ENCODE measurements at places on chromosomes 13 and 19.

- DNase-seq, result no peak
Measured at GRCh38 chr13:40472427-40473220, 193.8 kb downstream of the FOXO1 start.

DNA sequence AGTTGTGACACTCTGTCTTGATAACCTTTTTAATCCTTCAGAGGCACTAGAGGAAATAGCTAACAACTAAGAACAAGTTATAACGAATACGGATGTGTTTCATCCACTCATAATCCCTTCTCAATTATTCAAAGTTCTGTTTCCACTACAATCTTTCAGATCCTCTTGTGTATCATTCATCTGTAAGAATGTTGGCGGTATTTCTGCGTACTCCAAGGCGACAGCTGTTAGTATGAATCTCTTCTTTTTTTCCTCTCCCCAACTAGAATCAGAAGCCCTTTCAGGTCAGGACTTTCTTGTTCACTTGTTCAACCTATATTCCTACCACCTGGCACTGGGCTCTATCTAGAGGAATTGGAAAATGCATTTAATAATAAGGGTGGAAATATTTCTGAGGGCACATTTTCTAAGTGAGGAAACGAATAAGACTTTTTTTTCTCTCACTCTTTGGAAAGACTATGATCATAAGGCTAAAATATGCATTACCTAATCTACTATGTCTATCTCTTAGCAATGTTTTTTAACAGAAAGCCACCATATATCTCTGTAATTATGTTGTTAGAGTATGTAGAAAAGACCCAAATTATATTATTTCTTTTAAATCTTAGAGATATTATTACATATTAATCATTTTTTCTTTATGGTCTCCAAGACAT lies 492.9 kb downstream of the PCDH20 start:
- DNase-seq, result no peak

DNA sequence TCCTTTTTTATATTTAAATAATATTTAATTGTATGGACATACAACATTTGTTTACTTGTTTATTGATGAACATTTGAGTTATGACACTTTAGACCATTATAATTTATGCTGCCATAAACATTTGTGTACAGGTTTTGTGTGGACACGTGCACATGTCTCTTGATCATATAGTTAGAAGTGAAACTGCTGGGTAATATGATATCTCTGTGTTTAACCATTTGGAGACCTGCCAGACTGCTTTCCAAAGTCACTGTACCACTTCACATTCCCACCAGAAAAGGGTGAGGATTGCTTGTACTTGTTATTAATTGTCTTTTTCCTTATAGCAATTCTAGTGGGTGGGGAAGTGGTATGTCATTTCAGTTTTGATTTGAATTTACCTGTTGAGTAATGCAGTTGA lies 145.6 kb upstream of the KLHL1 start:
- no peak for DNase-seq

GRCh38 chr19:29121684-29122083 lies 91.3 kb downstream of the UQCRFS1 start:
- no peak for DNase-seq

DNA sequence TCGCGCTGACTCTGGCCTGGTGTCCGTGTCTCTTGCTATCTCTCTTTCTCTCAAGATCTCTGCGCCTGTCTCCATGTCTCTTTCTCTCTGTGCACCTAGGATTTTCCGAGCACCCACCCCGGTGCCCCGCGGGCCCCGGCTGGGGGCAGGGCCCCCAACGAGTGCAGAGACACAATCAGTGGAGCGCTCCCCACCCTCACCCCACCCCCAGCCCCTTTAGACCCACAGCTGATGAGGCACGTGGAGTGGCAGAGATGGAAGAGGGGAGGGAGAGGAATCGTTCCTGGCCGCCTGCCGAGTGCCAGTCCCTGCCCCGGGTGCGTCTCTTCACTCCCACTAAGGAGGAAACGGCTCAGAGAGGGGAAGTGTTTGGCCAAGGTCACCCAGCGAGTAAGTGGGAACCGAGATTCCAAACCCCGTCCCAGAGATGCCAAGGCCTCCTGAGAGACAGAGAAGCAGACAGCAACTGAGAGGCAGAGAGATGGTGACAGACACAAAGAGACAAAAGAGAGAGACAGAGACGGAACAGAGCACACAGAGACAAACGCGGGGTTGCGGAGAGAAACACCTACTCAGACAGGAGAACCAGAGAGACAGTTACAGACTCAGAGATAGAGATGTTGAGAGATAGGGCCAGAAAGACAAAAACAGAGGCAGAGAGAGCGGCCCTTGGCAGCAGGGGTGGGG lies 626 bp upstream of the BCL3 start:
- no peak for DNase-seq

DNA sequence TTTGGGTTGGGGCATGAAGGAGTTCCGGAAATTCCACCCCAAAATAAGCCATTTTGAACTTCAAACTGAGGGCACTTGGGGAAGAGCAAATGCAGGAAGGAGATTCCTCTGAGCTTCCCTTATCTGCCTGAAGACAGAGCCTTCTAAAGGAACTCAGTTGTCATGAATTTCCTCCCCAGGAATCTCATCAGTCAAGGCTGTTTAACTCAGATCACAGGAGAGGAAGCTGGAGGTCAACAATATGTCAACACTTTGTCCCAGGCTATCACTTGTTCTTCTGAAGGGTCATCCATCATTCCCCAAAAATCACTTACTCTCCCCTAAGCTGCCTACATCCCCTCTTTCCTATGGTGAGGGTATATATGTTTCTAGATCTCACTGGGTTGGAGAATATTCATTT lies 26.0 kb upstream of the CHST8 start:
- DNase-seq, result no peak

DNA sequence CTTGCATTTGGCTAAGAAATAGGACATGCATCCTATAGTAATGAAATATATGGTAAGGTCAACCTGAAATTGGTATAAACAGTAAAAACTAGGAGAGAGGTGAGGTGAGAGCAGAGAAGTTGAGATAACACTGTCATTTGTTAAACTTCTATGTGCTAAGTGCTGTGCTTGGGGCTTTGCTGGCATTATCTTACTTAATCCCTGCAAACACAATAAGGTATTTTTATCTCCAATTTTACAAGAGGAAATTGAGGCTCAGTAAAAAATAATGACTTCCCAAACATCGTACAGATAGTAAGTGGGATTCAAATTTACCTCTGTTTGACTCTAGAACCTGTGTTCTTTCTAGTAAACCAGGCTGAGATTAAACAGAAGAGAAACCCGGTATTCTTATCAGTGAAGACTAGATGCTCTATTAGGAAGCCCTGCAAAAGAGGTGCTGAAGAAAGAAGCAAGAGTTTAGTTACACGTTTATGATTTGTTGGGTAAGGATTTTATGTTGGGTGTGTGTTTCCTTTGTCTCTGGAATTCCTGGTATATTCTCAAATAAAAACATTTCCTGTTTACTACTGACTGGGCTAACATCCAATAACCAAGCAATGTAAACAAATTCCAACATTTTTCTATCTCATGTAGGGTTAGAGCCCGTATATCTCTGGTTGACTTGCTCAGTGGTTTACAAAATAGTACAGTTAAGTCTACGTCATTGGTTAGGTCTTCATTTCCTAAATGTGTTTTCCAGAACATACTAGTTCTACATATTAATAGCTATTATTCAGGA lies 137.3 kb upstream of the FNDC3A start:
- no peak for DNase-seq

DNA sequence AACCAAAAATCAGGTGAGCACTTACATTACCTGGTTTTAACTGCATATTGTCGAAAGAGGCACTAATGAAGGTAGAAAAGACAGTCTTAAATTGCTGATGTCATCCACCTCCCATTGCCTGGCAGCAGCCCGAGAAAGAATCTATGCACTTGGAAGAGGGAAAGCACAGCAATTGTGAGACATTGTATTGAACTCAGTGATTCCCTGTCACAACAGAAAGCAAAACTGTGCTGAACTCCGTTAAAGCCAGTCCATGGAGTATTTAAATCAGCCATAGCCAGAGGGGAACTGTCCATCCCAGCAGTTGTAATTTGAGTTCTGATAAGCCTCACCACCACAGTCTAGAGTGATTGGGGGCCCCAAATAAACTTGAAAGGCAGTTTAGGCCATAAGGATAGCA lies 466.6 kb upstream of the PCDH9 start:
- DNase-seq, result no peak

DNA sequence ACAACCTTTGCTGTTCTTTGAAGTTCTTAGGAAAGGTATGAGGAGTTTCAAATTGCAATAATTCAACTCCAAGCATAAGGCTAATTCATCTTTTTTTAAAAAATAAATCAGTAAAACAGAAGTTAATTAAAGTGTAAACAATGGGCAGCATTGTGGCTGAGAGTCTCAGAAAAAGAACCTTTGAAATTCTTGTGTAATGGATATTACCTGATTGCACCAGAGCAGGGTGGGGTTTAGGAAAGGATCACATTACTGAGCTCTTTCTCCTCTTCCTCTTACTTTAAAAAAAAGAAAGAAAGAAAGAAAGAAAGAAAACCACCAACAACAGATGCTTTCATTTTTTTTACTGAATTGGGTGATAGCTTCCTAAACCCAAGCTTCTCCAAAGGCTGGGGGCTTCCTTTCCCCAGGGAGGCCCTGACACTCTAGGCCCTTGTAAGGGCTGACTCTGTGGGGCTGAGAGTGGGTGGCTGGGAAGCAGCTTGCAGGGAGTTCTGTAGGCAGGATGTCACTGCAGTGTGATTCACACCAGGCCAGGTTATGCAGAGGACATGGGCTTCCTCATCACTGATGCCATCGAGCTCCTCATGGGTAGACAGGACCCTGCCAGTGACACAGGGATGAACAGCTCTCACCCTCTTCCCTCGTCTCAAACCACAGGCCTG lies 564.5 kb downstream of the FGF9 start:
- DNase-seq, result no peak

DNA sequence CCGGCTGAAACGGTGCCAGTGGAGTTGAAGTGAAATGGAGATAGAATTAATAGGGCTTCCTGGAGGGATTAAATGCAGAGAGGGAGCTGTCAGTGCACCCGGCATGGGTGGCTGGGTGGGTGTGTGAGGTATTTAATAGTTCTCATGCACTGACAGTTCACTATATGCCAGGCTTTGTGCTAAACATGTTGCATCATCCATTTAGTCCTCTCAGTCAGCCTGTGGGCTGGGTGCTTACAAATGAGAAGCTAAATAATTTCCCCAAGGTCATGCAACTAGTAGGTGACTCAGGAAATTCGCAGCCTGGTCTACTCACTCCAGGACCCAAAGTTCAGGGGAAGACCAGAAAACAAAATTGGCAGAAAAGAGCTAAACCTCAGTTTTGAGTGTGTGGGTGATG lies 63.5 kb upstream of the SPATA13 start:
- no peak for DNase-seq

DNA sequence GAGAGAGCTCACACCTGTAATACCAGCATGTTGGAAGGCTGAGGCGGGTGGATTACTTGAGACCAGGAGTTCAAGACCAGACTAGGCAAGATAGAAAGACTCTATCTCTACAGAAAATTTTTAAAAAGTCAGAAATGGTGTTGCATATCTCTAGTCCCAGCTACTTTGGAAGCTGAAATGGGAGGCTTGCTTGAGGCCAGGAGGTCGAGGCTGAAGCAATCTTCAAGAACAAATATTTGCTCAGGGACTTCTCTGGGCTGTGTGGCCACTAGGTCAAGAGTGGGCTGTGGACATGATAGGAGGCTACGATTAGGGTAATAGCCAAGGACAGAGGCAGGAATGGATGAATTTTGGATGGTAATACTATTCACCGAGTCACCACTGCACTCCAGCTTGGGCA lies 135.8 kb upstream of the PEG3 start:
- DNase-seq, result no peak

- no peak for DNase-seq
Measured at GRCh38 chr13:71089056-71089455, 777.9 kb downstream of the DACH1 start.

DNA sequence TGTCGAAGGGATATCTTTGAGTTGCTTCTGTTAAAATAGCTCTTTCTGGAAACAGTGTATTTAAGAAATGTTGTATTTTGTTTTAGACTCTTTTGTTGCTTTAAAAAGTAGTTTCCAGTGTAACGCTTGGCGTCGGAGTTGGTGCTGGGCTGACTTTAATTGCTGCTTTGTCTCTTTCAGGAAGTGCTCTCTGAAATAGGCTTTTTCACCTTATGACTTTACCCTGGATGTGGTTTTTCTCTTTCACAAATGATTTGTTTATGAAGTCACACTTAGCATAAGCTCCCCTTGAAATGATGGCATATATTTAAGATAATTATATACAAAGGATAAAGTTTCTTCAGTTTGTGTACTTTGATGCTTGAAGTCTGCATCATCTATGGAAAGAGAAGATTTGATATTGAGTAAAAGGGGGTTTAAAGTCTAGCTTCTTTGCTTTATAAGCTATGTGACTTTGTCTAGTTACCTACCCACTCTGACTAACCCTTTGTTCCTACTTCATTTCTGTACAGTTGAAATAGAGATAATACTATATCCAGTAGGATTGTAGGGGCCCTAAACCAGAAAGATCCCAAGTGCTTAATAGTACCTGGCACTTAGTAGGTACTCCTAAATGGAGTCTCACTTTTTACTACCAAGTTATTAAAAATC lies at the start of gene GPR18:
GPR18 (minus strand) TSS at position 170 of the 651 bp plus-strand sequence. CDS start 2,507 bp downstream, outside the sequence.
- no peak for DNase-seq

DNA sequence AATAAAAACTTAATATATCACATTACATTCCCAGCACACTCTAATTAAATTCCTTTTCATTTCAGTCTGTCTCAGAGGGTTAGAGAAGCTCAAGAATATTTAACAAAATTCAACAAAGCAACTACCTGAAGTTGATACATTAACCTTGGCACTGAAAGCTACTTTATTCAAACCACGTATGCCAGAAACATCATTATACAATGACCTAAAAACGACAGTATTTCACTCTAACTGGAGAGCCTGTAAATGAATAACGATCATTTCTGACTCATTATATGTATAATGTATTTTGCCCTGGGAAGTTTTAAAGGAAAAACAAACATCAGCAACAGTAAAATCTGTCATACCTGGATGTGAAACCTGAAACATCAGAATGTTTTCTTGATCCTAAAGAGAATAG lies 270.1 kb downstream of the SLITRK5 start:
- DNase-seq, result no peak

GRCh38 chr13:38395497-38395788 lies 45.8 kb downstream of the UFM1 start:
- no peak for DNase-seq

- DNase-seq, result no peak
Measured at GRCh38 chr19:38455031-38455430, 21.5 kb downstream of the RYR1 start.

GRCh38 chr19:9936326-9937000 lies at the start of gene OLFM2:
Gene OLFM2, minus strand, starts transcription at chr19:9936515. Its CDS starts 149 bp downstream, at chr19:9936366.
- DNase-seq, result no peak

GRCh38 chr13:74243637-74244526 lies 109.7 kb upstream of the KLF12 start:
- no peak for DNase-seq

- no peak for DNase-seq
Measured at GRCh38 chr13:40878823-40879222, 89.4 kb downstream of the SLC25A15 start.

GRCh38 chr13:33958964-33959363 lies 141.0 kb downstream of the RFC3 start:
- no peak for DNase-seq

- DNase-seq, result no peak
Measured at GRCh38 chr19:47106821-47107201, 6.8 kb downstream of the ZC3H4 start.

- DNase-seq, result no peak
Measured at GRCh38 chr13:112431734-112432133, 55.6 kb downstream of the SPACA7 start.

GRCh38 chr19:13748169-13748828 lies 16.0 kb upstream of the MRI1 start:
- no peak for DNase-seq

- DNase-seq, result no peak
Measured at GRCh38 chr13:63128716-63129115, 1713.1 kb upstream of the PCDH20 start.

Data from stimulated activated CD8-positive, alpha-beta memory T cell treated with anti-CD3 and anti-CD28 coated beads, Interleukin-4, amount 100 ng/mL, for 1 hour (primary cell).